ENCODE measurements at places on chromosomes 16 and 17.

DNA sequence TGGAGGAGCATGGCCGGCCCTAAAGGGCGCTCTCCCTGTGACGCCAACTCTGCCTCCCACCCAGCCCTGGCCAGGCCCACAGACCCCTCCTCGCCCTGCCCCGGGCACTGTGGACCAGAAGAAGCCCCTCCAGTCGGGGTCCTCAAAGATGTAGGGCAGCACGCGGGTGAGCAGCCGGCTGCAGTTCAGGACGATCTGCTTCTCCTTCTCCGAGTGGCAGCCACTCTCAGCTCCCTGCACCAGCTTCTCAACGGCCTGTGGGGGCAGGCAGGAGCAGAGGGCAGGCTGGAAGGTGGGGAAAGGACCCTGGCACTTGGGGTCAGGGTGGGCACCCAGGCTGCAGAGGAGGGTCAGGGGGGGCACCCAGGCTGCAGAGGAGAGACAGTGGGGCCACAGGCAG, 8.9 kb downstream of the HID1 start:
- no peak for DNase-seq

GRCh38 chr17:28735242-28735722, 6.7 kb downstream of the NEK8 start:
- DNase-seq: no peak

- no peak for DNase-seq
Observed at GRCh38 chr17:16969931-16970906, 1.7 kb downstream of the TNFRSF13B start.

DNA sequence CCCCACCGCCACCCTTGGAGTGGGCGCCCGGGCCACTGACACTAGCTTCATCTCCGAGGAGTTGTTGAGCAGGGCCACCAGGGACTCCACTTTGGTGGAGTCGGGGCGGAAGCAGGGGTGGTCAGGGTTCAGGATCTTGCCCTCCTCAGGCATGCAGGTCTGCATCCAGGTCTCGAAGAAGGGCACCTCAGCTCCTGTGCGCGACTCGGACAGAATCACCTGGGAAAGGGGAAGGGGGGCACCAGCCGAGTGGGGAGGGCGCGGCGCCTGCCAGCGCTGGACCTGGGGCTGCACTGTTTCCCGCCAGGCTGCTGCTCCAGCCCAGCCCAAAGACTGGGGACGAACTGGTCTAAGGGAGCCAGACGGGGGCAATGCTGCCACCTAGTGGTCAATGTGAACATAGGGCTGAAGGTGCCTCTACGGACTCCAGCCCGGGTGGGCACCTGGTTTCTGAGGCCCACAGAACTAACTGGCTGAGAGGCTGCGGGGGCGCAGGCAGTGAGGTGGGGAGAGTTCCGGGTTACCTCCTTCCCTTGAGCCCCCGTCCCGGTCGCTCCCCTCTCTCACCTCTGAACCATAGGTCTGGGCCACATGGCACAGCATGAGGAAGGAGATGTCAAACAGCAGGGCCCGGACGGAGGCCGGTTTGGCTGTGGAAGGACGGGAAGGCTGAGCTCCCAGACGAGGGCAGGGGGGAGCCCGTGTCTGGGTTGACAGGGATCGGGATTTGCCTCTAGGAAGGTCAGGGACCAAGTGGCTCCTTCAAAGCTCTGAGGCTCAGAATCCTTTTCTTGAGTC, 11.8 kb downstream of the CSF3 start:
- peak; percentile 56 for DNase-seq

Measured in renal cortical epithelial cell (primary cell).